ENCODE measurements at places on chromosomes 16 and 17. TPM values are rescaled to one million over a fixed set of nuclear protein-coding genes. Genes with fewer than 3 reads are reported as not detected.

Gene FAM20A
- polyA plus RNA-seq, result 10.9 TPM

DNA sequence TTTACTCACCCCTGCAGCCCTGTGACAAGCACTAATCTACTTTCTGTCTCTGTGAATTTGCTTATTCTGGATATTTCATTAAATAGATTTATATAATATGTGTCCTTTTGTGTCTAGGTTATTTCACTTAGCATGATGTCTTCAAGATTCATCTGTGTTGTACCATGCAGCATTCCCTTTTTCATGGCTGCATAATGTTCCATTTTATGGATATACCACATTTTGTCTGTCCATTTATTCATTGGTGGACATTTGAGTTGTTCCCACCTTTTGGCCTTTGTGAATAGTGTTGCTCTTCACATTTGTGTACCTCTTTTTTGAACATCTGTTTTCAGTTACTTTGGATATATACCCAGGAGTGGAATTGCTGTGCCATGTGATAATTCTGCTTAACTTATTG lies 110.3 kb downstream of the ELAC2 start:
- no peaks in the 10 kb centered on the region for H3K4me1 ChIP-seq
- H3K4me3 ChIP-seq, result no peak overlapping the region
- no peak for DNase-seq
- peaks cover 5% of the 10 kb centered on the region for H3K36me3 ChIP-seq
- no peak overlapping the region for H3K27ac ChIP-seq
- no peaks in the 10 kb centered on the region for H3K27me3 ChIP-seq

DNA sequence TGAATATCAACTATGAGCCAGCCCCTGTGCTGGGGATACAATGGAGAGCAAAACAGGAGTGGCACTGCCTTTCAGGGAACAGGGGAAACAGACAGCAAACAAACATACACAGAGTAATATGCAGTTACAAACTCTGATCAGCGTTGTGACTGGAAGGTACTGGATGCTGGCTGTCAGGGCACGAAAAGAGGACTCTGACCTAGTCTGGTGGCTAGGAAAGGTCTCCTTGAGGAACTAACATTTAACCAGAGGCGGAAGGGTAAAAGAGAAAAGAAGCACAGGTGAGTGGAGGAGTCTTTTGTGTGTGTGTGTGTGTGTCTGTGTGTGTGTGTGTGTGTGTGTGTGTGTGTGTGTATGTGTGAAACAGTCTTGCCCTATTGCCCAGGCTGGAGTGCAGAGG lies 12.4 kb upstream of the B4GALNT2 start:
- H3K36me3 ChIP-seq, result no peaks in the 10 kb centered on the region
- no peak for DNase-seq
- H3K4me3 ChIP-seq, result no peak overlapping the region
- H3K27me3 ChIP-seq, result peaks cover 29% of the 10 kb centered on the region

Gene SLC6A2
- not detected for polyA plus RNA-seq

GRCh38 chr16:54344646-54345630 lies 58.4 kb upstream of the IRX3 start:
- no peaks in the 10 kb centered on the region for H3K4me1 ChIP-seq
- DNase-seq, result no peak
- no peaks in the 10 kb centered on the region for H3K27me3 ChIP-seq

DNA sequence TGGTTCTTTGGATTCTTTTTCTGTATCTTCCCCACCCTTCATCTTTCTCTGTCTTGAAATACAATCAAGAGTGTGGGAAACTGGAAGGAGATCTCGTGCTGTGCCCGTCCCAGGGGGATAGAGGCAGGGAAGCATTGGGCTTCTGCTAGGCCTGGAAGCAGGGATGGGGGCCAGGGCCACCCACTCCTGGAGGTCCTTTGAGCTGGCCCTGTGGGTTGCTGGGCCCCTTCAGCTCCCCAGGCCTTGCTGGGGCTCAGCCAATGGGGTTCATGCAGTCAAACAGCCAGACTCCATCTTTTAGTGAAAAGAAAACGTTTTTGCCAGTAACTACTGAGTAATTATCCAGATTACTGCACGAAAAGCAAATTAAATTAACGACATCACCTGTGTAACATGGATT lies 67.8 kb downstream of the CCDC182 start:
- no peak for DNase-seq
- H3K4me1 ChIP-seq, result peaks cover 2% of the 10 kb centered on the region
- no peak overlapping the region for H3K4me3 ChIP-seq
- no peaks in the 10 kb centered on the region for H3K27me3 ChIP-seq
- H3K27ac ChIP-seq, result no peak overlapping the region
- no peaks in the 10 kb centered on the region for H3K36me3 ChIP-seq

DNA sequence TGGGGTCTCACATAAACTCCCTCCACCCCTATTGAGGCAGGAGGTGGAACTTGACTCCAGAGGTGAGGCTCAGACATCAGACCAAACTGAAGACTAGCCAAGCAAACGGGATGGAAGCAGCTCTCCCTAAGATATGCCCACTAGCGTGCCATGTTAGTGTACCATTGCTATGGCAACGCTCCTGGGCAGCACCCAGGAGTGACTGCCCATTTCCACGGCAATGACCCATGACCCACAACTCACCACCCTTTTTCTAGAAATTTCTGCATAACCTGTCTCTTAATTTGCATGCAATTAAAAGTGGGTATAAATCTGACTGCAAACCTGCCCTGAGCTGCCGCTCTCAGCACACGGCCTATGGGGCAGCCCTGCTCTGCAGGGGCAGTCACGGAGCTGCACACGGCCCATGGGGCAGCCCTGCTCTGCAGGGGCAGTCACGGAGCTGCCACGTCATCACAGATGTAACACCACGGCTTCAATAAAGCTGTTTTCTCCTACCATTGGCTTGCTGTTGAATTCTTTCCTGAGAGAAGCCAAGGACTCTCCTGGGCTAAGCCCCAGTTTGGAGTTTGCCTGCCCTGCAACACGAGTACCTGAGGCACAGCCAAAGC lies 164.3 kb downstream of the RBFOX3 start:
- H3K27ac ChIP-seq, result no peak overlapping the region
- no peaks in the 10 kb centered on the region for H3K36me3 ChIP-seq
- no peaks in the 10 kb centered on the region for H3K4me1 ChIP-seq
- H3K4me3 ChIP-seq, result no peak overlapping the region
- no peak for DNase-seq

Gene CBLN1
- 1.9 TPM for polyA plus RNA-seq

DNA sequence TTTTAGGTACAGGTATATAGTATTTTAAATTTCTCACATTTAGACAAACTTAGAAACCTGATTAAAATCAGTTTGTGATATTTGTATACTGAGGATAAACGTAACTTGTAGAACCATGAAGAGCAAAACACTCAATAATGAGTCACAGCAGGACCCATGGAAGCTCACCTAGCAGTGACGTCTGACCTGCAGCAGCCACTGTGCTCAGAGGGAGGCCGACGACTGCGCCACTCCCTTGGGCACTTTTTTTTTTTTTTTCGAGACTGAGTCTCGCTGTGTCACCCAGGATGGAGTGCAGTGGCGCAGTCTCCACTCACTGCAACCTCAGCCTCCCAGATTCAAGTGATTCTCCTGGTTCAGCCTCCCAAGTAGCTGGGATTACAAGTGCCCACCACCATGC lies 106.2 kb upstream of the AXIN2 start:
- no peaks in the 10 kb centered on the region for H3K27me3 ChIP-seq
- no peaks in the 10 kb centered on the region for H3K4me1 ChIP-seq
- H3K27ac ChIP-seq, result no peak overlapping the region
- DNase-seq, result no peak
- H3K36me3 ChIP-seq, result no peaks in the 10 kb centered on the region

DNA sequence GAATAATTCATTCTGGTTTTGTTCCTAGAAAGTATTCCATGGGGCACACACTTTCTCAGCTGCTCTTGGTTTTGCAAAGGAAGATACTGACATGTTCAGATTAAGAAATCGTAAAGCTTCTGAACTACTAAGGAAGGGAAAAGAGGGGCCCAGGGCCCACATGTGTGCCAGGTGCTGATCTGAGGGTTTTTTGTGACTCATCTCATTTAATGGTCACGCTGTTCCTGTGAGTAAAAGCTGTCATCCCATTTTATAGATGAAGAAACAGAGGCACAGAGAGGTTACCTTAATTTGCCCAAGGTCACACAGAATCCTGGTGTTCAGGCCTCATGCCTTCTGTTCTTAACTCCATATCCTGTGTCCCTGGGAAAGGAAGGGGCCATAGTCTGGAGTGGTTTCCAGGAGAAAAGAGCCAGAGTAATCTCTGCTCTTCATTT lies 113.2 kb downstream of the MSI2 start:
- peak overlapping the region; percentile 58 for H3K27ac ChIP-seq
- no peaks in the 10 kb centered on the region for H3K27me3 ChIP-seq
- H3K36me3 ChIP-seq, result no peaks in the 10 kb centered on the region
- H3K4me3 ChIP-seq, result no peak overlapping the region
- no peak for DNase-seq

Gene MYO15A
- polyA plus RNA-seq, result 0.21 TPM

- H3K27me3 ChIP-seq, result no peaks in the 10 kb centered on the region
- H3K4me1 ChIP-seq, result peaks cover 34% of the 10 kb centered on the region
- H3K36me3 ChIP-seq, result peaks cover 2% of the 10 kb centered on the region
- H3K4me3 ChIP-seq, result no peak overlapping the region
Measured at GRCh38 chr17:14198013-14198412, 38.6 kb downstream of the CDRT15 start.

DNA sequence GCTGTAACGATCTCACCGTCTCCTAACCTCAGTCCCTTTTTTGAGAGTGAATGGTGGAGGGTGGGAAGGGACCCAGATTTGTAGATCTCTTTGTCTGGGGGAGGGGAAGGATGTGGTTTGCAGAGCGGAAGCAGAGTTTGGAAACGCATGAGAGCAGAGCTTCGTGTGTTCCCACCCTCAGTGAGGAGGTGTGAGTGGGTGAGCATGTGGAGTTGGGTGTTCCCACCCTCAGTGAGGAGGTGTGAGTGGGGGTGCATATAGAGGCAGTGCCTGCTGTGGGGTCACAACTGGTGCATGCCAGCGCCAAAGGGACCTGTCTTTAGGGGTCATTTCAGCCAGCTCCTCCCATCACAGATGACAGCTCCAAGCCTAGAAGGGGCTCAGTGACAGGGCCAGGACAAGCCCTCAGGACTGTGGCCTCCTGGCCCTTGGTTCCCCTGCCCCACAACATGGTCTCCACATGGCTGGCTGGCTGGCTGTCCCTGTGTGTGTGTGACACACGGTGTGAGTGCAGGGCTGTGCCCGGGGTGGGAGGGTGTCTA lies 1.8 kb upstream of the CISD3 start:
- H3K27ac ChIP-seq, result no peak overlapping the region
- H3K27me3 ChIP-seq, result no peaks in the 10 kb centered on the region
- no peaks in the 10 kb centered on the region for H3K36me3 ChIP-seq
- no peak for DNase-seq

- no peak overlapping the region for H3K27ac ChIP-seq
- DNase-seq, result no peak
- H3K4me1 ChIP-seq, result peaks cover 45% of the 10 kb centered on the region
- peaks cover 51% of the 10 kb centered on the region for H3K36me3 ChIP-seq
- no peaks in the 10 kb centered on the region for H3K27me3 ChIP-seq
- H3K4me3 ChIP-seq, result no peak overlapping the region
Measured at GRCh38 chr17:29573558-29573869, 5.0 kb downstream of the TP53I13 start.

DNA sequence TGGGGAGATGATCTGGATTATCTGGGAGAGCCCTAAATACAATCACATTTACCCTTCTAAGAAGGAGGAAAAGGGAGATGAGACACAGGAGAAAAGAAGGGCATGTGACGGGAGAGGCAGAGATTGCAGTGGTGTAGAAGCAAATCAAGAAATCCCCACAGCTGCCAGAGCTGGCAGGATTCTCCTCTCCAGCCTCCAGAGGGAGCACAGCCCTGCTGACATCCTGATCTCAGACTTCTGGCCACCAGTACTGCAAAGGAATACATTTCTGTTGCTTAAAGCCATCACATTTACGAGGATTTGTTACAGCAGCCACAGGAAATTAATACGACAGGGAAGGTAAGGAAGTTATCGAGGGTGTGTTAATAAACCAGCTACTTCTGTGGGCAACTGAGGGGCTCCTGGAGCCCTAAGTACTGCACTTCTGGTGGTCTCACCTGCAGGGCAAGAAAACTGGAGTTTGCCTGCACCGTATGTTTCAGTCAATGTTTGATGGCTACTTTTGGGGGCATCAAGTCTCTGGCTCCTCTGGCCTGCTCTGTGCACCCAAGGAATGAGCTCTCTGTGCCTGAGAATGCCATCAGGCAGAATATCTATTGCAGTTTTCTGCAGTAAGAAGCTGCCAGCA lies 22.9 kb upstream of the CDH13 start:
- H3K27ac ChIP-seq, result no peak overlapping the region
- peaks cover 3% of the 10 kb centered on the region for H3K4me1 ChIP-seq
- no peaks in the 10 kb centered on the region for H3K27me3 ChIP-seq

GRCh38 chr17:82114447-82114846 lies 16.4 kb upstream of the FASN start:
- no peak overlapping the region for H3K27ac ChIP-seq
- DNase-seq, result no peak
- peaks cover 8% of the 10 kb centered on the region for H3K36me3 ChIP-seq
- H3K4me1 ChIP-seq, result no peaks in the 10 kb centered on the region
- no peak overlapping the region for H3K4me3 ChIP-seq
- no peaks in the 10 kb centered on the region for H3K27me3 ChIP-seq

DNA sequence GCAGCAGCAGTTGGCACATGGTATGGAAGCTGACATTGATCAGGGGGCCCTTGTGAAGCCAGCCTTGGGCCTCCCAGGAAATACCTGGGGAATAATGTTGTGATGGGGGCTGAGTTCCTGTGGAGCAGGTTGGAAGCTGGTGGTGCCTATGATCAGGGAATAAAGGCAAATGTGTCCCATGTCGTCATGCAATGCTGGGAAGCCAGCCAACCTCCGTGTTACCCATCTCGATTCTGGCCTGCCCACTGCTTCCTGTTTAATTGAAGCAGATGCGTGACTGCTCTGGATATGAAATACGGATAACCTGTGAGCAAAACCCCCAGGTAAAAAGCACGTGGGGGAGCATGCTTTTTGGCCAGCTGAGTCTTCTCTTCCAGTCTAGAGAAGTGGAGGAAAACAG lies 580.4 kb upstream of the HSBP1 start:
- no peak for DNase-seq
- H3K4me3 ChIP-seq, result no peak overlapping the region
- H3K36me3 ChIP-seq, result no peaks in the 10 kb centered on the region
- H3K27me3 ChIP-seq, result no peaks in the 10 kb centered on the region

DNA sequence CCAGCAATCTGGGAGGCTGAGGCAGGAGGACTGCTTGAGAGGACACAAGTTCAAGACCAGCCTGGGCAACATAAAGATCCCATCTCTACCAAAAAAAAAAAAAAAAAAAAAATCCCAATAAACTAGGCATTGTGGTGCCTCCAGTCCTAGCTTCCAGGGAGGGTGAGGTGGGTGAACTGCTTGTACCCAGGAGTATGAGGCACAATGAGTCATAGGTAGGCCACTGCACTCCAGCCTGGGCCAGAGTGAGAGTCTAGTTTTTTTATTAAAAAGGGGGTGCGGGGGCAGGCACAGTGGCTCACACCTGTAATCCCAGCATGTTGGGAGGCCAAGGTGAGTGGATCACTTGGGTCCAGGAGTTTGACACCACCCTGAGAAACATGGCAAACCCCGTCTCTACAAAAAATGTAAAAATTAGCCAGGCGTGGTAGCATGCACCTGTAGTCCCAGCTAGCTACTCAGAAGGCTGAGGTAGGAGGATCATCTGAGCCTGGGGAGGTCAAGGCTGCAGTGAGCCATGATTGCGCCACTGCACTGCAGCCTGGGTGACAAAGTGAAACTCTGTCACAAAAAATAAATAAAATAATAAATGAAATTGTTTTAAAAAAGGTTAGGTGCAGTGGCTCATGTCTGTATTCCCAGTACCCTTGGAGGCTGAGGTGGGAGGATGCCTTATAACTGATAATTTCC lies 7.8 kb upstream of the CHST6 start:
- H3K27ac ChIP-seq, result no peak overlapping the region
- DNase-seq, result no peak
- H3K36me3 ChIP-seq, result no peaks in the 10 kb centered on the region
- no peak overlapping the region for H3K4me3 ChIP-seq
- H3K27me3 ChIP-seq, result no peaks in the 10 kb centered on the region

- no peak overlapping the region for H3K4me3 ChIP-seq
- DNase-seq, result no peak
- no peaks in the 10 kb centered on the region for H3K27me3 ChIP-seq
Measured at GRCh38 chr17:59832883-59833379, 59.8 kb downstream of the TUBD1 start.

All from heart left ventricle (tissue), 16 donors.